Hepatocyte (in vitro differentiated cells): ENCODE measurements at places on chromosomes 1 and 21.

DNA sequence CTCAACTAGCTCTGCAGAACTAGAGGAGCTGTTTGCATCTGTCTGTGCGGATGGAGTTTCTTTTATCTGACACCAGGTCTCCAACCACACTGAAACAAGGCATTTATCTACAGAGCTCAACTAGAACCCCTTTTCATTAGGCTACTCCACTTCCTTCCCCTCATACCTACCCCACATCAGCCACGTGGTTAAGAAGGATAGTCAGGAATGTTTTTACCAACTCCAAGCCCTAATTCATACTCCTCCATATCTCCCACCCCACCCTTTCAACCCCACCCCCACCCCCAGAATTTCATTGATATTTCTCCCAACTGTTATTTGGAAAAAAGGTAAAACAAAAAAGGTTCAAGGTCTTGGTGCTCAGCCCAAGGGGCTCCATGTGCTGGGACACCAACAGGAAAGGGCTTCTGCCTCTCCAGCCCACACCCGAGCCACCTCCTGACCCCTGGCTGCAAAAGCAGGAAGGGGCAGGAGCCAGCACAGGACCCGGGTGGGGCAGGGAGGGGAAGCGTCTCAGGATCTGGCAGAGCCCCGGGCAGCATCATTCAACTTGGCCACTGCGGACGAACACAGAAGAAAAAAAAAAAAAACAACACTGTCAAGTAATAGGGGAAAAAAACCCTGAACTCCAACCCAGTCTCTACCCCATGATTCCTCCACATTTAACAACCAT lies 7.0 kb downstream of the ENSA start:
- no peak for DNase-seq

- no peak for DNase-seq
These were observed 5.7 kb downstream of the AK5 start for GRCh38 chr1:77287535-77287934.

DNA sequence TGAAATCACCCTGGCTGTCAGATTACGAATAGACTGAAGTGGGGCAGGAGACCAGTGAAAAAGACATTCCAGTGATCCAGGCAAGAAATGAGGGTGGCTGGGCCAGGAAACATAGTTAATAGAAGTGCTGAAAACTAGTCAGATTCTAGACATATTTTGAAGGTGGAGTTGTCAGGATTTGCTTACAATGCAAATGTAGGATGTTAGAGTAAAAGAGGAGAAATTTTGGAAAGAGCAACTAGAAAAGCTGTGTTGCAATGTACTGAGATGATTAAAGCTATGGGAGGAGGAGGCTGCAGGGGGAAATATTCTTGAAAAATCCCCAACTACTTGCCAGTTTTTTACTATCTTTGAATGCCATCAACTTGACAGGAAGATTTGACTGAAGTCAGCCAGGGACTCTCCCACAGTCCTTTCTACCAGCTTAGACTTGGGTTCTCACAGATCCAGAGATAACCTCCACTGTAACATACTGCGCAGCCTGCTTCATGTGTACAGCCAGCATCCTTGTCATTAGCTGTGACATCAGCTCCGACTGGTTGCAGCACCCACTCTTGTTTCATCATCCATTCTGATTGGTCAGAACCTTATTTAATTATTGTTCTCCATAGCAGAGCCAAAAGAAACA lies 109.7 kb downstream of the TSEN15 start:
- DNase-seq = no peak

GRCh38 chr1:43548285-43549271 lies 17.9 kb downstream of the PTPRF start:
- peak; percentile 85 for DNase-seq

DNA sequence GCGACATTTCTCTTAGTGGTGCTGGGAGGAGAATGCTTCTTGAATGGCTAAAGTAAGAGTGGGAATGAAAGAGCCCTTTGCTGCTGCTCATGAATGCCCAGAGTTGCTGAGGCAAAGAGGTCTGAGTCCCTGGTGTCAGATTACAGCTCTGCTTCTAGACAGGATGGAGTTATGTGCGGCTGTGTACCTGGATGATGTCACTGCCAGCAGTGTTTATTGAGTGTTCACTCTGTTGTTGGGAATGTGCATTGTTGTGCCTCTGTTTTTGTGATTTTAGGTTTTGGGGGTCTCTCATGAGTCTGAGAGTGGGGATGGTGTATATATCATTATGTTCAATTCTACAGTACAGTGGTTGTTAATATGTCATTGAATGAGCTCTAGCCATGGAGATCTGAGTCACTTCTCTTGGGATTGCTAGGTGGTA lies 2.7 kb downstream of the CDC14A start:
- DNase-seq = peak; percentile 74

- DNase-seq = no peak
These were observed 32.6 kb downstream of the FGGY start for GRCh38 chr1:59329412-59330053.

DNA sequence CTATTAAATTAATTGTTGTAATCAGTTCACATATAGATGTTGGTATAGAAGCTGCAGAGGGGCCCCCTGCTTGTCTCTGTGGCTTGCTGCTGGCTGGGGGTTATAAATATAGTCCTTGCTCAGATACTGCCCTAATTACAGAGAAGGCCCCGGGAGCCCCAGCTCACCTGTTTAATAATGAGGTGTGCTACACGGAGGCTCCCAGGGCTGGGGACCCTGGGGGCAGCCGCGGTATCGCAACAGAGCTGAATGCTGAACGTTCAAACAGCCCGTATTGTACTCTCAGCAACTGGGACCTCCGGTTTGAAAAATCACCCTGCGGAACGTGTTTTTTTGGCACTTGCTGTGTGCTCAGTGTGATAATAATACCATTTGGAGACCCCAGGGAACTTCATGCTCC lies 309.3 kb downstream of the CAMTA1 start:
- DNase-seq = no peak

DNA sequence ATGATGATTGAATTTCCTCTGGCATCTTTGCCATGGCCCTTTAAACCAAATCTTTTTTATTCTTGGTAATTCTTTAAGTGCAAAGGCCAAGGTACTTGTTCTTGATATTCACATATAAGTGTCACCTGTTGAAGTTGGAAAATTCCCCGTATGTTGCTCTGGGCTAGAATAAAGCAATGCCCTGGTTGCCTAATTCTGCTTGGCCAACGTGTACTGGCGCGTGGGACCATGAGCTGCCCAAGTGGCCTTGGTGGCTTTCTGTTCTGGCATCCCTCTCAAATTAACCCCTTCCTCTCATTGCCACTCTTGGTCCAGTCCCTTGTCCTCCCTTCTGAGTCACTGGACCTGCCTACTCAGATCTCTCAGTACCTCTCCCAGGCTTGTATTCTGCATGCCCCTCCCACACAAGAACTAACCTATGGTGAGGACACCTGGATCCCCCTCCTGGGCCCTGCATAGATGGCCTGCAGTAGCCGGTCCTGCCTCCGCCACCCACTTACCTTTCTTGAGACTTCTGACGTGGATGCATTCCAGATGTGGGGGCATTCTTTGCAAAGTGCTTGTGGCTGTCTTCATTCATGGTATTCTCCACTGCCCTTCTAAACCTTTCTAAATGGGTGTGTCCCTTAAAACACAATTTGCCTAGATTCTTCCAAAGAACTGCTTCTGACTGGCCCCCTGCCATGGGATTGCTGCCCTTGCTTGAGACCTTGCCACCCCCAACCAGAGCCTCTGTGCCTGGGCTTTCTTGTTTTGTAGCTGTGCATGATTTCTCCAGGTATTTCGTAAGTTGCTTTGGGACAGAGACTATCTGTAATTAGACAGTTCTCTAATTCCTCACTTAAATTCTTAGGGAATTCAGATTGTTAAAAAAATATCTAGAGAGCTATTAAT lies 152.4 kb downstream of the GALNT2 start:
- no peak for DNase-seq

GRCh38 chr1:37875833-37876232 lies 16.4 kb upstream of the MTF1 start:
- DNase-seq = no peak

DNA sequence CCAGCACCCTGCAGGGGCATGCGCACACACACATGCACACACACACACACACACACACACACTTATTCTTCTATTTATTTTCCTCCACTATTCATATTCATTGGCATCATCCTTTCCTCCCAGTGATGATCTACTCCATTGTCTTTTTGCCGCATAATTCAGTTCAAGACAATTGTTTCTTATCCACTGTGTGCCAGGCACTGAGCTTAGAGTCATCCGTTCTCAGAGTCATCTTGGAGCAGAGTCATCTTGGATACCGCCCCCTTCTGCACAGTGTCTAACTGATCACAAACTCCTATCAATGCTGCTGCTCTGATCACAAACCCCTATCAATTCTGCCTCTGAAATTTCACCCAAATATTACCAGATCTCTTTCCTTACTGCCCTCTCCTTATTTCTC lies 102.8 kb upstream of the PROX1 start:
- no peak for DNase-seq

DNA sequence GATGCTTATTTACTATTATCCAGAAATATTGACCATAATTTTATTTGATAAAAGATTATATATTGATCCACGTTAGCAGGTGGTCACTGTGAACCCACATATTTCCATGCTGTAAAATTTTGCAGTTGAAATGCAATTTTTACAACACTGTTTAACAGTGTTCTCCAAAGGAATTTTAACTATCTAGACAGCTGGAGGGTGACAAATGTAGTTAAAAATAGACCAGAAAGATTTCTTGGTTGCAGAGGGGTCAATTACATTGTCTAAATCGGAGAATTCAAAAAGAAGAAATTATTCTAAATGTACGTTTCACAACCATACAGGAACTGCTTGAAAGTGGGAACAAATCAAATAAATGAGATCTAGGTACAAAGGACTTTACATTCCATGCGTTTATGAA lies 625.2 kb upstream of the NCAM2 start:
- no peak for DNase-seq

DNA sequence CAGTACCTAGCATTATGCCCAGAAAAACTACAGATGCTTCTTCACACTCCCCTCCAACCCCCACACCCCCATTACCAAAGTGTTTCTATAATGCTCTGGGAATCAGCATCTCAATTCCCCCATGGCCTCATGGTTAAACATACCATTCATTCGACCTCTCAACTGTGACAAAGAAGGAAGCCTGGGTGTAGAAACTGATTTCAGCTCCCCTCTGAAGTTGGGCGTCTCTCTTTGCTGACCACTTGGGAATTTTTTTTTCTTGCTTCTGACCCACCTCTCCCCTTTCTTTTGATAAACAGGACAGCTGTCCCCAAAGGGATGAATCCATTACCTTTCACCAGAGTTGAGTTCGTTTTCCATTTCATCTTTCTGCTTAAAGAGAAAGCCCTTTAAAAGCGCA lies 116.4 kb upstream of the HOOK1 start:
- DNase-seq = no peak

- DNase-seq = no peak
These were observed 135.7 kb downstream of the ACTL8 start for GRCh38 chr1:17890815-17891191.

DNA sequence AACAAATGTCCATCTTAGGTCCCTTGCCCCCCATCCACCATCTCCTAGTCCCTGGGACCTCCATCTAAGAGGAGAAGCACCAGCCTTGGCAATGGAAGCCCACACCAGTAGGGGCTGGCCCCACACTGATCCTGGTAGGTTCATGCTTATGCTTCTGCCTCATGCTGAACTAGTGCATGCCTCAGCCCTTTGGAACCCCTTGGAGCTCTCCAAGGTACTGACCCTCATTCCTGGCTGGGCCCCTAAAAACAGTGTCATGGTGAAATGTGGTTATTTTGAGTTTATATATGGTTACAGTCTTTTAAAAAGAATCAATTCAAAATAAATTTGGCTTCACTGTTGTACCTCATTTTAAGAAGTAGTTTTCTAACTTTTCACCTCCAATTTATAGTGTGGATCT lies 108.3 kb downstream of the HIVEP3 start:
- DNase-seq = peak; percentile 67

GRCh38 chr1:7727809-7728471 lies 43.2 kb upstream of the VAMP3 start:
- no peak for DNase-seq

DNA sequence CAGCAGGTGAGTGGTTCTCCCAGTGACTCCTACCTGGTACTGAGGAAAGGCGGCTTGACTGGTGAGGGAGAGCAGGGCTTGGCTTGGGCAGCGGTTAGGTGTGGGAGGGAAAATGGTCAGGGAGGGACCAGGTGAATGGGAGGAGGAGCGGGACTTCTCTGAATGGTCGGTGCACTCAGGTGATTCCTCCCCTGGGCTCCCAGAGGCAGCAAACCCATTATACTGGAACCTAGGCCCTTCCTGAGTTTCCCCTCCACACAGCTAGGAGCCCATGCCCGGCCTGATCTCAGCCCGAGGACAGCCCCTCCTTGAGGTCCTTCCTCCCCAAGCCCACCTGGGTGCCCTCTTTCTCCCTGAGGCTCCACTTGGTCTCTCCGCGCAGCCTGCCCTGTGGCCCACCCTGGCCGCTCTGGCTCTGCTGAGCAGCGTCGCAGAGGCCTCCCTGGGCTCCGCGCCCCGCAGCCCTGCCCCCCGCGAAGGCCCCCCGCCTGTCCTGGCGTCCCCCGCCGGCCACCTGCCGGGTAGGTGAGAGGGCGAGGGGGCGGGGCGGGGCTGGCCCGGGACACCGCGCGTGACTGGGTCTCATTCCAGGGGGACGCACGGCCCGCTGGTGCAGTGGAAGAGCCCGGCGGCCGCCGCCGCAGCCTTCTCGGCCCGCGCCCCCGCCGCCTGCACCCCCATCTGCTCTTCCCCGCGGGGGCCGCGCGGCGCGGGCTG lies 2.3 kb downstream of the ARTN start:
- peak; percentile 35 for DNase-seq

DNA sequence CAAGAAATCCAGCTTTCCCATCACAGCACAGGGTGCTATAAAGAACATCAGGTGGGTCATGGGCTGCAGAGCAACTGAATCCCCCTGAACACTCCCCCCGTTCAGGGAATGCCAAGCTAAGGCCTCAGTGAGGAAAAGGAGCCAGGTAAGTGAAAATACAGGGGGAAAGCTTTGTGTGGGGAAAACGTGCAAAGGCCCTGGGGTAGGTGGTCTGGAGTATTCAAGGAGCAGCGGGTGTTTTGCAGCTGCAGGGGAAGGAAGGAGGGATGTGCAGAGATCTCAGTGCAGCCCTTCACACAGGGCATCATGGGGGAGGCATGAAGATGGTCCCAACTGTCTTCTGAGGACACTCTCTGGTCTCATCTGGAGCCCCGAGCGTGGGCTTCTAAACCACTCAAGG lies 119.2 kb downstream of the ETS2 start:
- no peak for DNase-seq
